Stimulated activated CD8-positive, alpha-beta memory T cell treated with anti-CD3 and anti-CD28 coated beads, Interleukin-12 subunit alpha, Interleukin-12 subunit beta, amount 100 ng/mL, for 1 hour (primary cell): ENCODE measurements at places on chromosomes 3 and 15.
A peak's percentile ranks its signal among the peaks of the same experiment; 100 is the strongest.

- DNase-seq: no peak
Measured at GRCh38 chr15:77982127-77982490, 95.4 kb downstream of the TBC1D2B start.

- no peak for DNase-seq
Measured at GRCh38 chr3:135079095-135079494, 284.0 kb downstream of the EPHB1 start.

DNA sequence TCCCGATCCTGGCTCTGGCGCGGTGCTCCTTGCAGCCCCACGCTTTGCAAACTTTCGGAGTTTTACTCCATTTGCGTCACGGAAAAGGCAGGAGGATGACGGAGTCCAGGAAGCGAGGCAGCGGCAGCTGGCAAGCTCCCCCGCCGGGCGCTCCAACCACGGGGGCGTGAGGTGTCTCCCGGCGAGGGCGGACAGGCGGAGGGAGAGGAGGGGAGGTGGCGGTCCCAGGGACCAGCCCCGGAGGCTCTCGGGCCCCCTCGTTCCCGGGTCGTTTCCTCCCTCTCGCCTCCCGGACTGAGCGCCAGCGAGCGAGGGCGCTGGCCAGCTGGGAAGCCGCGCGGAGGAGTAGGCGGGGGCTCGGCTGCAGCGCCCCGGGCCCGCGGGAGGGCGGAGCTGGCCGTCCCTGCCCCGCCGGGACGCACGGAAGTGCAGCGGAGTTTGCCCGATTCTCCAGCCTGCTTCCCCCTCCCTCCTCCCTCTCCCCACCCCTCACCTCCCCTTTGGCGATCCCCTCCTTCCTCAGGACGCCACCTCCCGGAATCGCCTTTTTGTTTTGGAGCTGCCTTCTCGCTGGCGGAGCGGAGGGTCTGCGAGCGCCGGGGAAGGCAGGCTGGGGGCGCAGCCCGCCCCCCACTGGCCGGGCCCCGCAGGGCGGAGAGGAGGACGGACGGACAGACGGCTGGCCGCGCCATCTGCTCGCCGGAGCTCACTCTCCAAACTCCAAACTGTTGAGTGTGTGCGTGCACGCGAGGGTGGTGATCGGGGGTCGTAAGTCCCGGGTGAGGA, at the start of gene SNX33:
Gene SNX33 (plus strand): TSS at position 543 of the 786 bp plus-strand sequence. CDS start 1,191 bp downstream, outside the sequence.
- peak; percentile 35 for DNase-seq

- no peak for DNase-seq
Measured at GRCh38 chr15:95647531-95648277, 682.8 kb upstream of the NR2F2 start.

- no peak for DNase-seq
Measured at GRCh38 chr3:17551895-17552294, 190.5 kb downstream of the TBC1D5 start.

- no peak for DNase-seq
Measured at GRCh38 chr15:98782801-98783200, 134.5 kb downstream of the IGF1R start.

- DNase-seq: no peak
Measured at GRCh38 chr3:175956964-175957363, 1097.8 kb downstream of the NAALADL2 start.

DNA sequence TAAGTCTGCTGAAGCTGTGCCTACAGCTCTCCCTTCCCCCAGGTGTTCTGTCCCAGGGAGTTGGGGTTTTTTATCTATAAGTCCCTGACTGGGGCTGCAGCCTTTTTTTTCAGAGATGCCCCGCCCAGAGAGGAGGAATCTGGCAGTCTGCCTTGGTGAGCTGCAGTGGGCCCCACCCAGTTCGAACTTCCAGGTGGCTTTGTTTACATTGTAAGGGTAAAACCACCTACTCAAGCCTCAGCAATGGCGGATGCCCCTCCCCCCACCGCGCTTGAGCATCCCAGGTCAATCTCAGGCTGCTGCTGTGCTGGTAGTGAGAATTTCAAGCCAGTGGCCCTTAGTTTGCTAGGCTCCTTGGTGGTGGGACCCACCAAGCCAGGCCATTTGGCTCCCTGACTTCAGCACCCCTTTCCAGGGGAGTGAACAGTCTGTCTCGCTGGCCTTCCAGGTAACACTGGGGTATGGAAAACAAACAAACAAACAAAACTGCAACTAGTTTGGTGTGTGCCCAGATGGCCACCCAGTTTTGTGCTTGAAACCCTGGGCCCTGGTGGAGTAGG, 189.4 kb downstream of the MFSD1 start:
- DNase-seq: no peak

DNA sequence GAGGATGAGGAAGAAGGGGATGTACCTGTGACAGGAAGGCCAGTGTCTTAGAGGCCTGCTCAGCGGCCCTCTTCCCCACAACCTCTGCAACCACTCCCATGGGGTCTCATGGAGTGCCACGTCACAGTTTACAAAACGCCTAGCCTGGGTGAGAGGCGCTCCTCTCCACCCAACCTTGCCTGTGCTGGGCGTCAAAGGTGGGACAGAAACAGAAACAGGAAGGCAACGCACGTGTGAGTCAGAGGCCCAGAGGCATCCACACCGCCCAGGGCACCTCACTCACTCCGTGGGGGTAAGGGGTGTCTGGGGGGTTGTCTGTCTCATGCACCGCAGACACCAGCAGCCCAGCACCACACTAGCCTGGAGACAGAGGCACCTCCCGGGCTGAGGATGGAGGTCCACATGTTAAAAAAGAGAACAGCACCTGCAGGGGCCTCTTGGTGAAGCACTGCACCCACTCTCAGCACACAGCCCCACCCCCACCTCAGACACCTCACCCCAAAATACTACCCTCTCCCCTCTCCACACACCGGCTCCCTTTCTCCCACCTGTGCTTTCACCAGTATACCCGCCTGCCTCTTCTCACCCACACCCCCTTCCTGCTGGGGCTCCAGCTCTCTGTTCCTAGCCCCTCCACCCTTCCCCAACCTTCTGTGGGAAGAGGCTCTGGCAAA, 4.7 kb upstream of the CALML4 start:
- no peak for DNase-seq
